CD4-positive, alpha-beta T cell treated with Interleukin-10 for 1 hour (primary cell): ENCODE measurements at places on chromosomes 11 and 22.

- no peak for DNase-seq
Observed at GRCh38 chr11:44518968-44519550, 46.4 kb upstream of the CD82 start.

- no peak for DNase-seq
Observed at GRCh38 chr11:45037434-45038005, 86.8 kb upstream of the TP53I11 start.

DNA sequence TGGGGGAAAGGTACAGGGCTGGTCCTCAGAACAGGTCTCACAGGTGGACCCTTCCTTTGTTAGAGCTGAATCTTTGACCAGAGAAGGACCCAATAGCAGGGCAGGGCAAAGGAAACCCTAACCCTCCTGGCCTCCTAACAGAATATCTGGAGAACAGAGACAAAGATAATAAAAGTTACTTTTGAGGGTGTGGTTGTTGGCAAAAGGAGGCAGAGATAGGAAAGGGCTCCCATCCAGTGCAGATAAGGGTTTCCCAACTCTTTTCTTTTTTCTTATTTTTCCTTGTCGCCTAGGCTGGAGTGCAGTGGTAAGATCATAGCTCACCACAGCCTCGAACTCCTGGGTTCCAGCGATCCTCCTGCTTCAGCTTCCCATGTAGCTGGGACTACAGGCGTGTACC lies 11.9 kb downstream of the PCSK7 start:
- no peak for DNase-seq

DNA sequence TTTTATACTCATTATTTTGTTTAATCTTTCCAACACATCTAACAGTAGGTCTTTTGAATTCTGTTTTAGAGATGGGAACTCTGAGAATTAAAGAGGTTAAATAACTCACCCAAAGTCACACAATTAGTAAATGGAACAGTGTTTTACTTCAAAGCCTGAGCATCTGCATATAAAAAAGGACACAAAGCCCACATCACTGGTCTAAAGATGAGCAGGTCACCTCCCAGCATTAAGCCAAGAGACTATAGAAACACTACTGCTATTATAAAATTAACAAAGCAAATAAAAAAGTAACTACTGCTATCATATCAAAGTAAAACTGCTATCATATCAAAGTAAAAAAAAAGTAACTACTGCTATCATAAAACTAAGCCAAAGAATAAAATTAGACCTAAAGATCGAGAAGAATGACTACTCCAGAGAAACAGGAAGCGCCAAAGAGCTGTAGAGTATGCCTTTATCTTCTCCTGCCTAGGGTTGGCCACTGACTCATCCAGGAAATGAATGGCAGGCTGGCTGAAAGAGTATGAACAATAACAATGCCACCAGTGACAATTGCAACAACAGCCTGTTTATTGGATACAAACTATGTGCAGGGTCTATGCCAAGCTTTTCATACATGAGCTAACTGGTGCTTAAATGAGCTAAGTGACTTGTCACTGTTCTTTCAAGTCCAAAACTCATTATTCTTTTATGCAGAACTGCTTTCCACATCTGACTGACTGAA lies 1153.0 kb upstream of the TENM4 start:
- DNase-seq: no peak

DNA sequence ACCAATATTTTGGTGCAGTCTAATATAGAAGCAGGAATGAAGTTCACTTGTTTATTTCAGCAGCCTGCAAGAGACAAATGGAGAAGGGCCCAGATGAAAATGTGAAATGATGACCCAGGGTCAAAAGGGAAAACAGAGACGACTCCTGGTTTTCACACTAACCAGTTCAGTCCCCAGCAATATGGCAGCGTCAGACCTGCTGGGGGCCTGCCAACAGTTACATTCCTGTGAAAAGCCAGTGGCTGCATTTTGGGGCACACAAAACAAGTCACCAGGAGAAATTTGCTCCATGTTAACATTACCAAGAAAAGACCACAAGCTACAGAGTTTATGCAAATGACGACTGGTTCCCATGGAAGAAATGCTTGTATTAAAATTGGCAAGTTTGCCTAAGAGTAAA lies 80.2 kb downstream of the CCDC34 start:
- DNase-seq: no peak

- DNase-seq: peak; percentile 96
Observed at GRCh38 chr11:125887373-125888324, at the start of gene HYLS1. HYLS1 (plus strand) TSS chr11:125887668; CDS start chr11:125899369, 11,701 bp downstream.

DNA sequence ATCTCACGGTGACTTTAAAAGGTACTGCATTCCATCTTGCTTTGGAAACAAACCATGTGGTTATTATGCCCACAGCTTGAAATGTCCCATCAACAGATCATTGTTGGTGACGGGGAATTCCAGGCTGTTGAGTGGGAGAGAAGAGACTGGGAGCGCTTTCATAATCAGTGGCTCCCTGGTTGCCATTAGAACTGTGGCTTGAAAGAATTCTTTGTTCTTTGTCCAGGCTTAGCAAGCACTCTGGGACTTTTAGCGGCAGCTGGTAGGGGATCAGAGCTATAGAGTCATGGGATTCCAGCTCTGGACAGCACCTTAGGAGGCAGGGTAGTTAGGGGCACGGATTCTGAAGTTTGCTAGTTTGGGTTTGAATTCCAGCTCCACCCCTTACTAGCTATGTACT lies 22.0 kb downstream of the MMP20 start:
- no peak for DNase-seq
